ENCODE measurements at places on chromosomes 13 and 19.

- DNase-seq: no peak
Observed at GRCh38 chr13:113860051-113860664, 3.7 kb downstream of the GAS6 start.

DNA sequence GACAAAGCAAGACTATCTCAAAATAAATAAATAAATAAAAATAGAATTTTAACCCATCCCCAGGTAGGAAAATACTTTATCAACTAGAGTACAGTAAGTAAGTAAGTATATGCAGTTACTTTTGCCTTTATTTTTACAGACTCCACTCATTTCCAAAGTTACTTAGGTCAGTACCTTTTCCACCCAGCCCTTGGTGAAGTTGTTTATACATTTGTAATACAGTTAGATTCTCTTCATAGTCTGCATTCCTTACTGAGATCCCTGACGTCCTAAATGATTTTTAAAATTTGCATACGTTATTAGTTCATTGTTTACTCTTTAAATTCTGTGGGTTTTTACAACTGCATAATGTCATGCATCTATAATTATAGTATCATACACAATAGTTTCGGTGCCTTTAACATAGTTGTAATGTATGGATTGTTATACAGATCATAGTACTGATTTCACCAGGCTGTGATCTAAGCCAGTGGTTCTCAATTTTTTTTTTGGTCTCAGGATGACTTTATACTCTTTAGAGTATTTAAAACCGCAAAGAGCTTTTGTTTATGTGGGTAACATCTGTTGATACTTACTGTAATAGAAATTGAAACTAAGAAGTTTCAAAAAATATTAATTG lies 10.4 kb downstream of the SETDB2 start:
- DNase-seq: no peak

DNA sequence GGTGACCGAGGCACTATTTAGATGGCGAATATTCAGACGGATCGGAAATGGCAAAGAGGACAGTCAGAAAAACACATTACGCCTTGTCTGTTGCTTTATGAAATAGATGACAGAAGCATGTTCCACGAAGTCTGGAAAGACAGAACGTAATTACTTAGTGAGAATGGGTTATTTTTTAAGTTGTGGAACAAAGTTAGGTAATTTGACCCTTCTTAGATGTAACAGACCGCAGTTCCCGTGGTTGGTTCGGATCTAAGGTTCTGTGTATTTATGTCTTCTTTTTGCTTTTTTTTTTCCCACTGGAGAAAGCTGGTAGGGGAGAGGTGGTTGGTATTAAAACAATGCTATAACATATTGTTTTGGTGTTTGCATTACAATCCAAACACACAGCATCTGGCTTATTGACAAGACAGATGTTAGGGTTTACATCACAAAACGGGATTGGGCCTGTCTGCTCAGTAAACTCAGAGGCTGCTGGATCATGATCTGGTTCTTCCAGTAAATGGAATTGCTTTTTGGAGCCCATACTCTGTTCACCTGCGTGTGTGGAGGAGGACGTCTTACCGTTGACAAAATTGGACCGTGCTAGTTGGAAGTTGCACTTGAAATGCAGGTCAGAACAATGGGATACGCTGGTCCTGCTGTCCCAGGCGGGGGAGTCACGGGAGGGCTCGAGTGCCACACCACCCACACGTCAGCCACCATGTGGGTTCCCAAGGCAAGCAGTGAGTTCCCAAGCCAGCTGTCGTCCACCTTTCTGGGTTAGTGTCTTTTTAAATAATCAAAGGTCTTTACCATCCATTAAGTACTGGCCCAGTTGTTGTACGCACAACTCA lies 13.8 kb downstream of the ATP11A start:
- DNase-seq: no peak

- no peak for DNase-seq
Observed at GRCh38 chr13:27014406-27015359, 156.9 kb downstream of the USP12 start.

DNA sequence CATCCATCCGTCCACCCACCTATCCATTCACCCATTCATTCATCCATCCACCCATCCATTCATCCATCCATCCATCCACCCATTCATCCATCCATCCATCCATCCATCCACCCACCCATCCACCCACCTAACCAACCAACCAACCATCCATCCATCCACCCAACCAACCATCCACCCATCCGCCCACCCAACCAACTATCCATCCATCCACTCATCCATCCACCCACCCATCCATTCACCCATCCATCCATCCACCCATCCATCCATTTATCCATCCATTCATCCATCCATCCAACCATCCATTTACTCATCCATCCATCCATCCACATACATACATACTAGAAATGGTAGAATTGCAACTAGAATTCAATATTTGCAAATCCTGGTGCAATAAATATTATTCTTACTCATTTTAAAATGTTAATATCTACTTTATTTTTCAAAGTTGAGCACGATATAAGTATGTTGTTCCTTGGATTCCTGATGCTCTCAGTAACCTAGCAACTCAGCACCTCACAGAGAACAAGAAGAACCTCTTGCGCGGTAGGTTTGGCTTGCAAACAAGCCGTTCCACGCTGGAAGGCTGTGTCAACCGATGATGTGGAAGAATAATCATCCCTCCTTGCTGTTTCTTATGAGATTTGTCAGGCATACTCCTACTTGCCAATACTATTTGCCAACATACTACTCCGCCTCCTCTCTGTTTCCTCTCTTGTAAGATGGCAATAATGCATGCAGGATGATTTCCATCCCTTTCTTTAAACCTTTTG lies 111.7 kb downstream of the GNG7 start:
- DNase-seq: no peak

DNA sequence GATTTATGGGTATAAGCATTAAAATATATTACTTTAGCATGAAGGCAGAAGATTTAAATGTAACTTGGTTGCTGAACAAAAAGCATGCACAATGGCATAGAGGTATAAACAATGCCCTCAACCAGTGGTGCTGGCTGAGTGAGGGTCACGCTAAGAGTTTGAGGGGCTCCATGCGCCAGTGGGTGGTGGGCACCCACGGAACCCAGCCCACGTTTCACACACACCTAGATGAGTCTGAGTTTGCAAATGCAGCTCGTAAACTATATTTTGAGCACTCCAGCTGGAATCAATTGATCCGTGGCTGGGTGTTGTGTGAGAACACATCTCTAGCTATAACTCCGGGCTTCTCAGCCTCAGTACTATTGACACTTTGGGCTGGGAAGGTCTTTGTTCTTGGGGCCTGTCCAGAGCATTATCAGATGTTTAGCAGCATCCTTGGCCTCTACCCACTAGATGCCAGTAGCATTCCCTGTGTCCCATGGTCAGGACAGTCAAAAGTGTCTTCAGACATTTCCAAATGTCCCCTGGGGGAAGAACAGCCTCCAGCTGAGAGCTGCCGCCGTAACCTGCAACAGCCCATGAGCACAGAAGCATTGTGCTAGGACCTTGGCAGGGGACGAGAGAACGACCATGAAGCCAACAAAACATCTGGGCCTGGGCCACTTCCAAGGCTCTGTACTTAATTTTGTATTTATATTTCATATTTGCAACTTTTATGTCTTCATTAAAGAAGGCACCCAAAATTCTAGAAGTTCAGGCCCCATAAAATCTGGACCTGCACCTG lies 108.1 kb upstream of the SOX1 start:
- DNase-seq: no peak

DNA sequence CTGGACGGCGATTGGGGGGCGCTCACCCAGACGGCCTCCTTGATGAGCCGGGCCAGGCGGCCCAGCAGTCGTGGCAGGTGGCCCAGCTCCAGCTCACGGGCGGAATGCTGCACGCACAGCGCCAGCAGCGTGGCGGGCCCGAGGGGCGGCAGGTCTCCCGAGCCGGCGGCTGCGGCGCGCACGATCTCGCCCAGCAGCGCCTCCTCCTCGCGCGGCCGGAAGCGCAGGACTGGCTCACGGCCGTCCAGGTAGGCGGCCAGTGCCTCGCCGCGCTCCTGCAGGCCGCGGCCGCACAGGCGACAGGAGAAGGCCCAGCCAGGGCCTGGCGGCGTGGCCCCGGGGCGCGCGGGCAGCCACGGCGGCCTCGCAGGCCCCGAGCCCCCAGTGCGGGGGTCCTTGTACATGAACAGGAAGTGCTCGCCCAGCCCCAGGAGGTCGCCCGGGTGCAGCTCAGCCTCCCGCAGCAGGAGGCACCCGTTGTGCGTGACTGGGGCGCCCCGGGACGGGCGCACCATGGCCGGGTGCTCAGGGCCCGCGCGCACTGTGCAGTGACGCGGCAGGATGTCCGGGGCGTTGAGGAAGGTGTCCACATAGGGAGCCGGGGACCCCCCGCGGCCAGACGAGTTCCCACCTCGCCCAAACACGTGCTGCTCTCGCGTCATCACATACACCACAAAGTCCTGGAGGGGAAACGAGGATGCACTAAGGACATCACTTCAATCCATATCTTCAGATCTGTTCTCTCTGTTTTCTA lies 9.6 kb upstream of the MAMSTR start:
- DNase-seq: no peak

GRCh38 chr13:52371736-52372247 lies 34.2 kb downstream of the THSD1 start:
- DNase-seq: no peak

GRCh38 chr19:17079710-17080439 lies 4.3 kb downstream of the MYO9B start:
- peak; percentile 65 for DNase-seq

DNA sequence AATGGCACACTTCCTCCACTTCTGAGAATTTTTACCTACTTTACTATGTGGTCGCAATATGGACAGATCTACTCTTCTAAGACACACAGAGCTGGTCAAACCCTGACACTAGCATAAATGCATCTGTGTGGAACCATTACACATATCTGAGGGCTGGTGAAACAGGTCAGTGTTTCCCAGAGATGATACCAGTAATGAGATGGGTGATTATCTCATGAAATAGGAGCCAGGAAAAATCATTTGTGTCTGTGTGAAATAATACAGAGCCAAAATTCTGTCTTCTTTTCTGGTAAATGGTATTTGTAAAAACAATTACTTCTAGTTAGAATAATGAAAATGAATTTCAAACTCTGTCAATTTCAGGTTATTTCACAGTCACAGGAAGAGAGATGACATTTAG lies 71.6 kb upstream of the FARP1 start:
- no peak for DNase-seq

DNA sequence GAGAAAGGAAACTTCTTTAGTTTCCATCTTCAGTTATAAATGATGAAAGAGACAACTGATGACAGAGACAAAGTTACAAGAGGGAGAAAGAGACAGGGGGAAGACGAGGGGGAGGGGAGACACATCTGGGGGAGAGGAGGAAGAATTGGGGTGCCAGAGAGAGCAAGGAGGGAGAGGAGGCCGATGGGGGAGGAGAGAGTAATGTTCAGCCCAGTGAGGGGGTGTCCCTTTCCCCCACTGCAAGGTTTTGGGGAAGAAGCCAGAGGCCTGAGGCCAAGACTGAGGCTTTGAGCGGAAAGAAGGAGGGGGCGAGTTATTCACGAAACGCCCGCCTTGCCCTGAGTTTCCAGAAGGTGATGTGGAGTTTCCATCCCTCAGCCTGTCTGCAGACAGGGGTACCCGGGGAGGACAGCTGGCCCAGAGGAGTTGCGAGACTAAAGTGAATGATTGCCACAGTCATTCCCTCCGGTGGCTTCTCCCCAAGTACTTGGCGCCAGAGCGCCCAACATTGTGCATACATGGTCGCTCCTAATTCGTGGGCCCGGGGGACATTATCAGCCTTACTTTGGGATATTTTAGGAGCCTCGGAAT lies 558 bp upstream of the PPAN start:
- no peak for DNase-seq

DNA sequence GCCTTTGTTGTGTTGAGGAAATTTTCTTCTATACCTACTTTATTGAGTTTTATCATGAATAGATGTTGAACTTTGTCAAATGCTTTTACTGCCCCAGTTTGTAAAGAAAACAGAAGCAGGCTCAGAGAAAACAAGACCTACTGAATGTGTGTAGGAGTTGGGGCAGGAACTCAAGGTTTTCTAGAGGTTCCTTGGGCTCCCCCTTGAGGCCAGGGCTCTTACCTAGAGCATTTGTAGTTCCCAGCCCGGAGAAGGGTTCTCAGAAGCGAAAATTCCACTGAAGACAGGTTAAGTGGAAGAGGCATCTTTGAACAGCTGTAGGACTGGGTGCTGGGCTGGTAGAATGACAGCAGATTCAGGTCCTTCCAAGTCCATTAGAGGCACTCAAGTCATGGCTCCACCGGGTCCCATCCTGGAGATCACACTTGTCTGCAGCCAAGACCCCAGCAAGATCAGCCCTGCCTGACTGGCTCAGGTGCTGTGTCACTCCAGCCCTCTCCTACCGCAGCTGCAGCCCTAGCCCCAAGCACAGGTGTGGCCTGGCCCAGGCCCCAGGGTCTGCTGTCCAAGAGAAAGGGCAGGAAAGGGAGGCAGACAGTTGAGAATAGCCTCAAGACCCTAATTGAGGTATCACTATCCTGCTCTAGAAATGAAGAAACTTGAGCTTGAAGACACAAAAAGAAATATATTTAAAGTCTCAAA lies 425.5 kb downstream of the PCDH20 start:
- DNase-seq: no peak

DNA sequence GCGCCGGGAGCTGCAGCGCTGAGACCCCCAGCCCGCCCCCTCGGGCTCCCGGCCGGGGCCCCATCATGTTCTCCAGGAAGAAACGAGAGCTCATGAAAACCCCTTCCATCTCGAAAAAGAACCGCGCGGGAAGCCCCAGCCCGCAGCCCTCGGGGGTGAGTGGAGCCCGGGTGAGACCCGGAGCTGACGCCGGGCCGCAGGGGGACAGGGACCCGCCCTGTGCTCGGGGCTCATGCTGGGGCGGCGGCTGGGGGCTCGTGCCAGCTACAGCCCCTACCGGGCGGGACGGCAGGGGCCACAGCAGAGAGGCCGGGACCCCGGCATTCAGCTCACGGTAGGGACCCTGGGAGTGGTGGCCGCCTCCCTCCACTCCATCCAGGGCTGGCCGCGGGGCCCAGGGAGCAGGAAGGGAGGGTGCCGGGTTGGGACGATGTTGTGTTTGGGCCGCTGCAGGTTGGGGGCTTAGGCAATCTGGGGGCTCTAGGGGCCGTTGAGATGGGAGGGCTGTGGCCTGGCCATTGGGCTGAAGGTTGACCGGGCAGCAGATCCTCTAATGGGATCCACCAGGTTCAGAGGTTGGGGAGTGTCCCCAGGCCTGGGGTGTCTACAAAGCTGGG lies 482 bp downstream of the ARHGAP45 start:
- DNase-seq: no peak

- no peak for DNase-seq
Observed at GRCh38 chr19:54133312-54133956, 4.1 kb upstream of the CNOT3 start.

DNA sequence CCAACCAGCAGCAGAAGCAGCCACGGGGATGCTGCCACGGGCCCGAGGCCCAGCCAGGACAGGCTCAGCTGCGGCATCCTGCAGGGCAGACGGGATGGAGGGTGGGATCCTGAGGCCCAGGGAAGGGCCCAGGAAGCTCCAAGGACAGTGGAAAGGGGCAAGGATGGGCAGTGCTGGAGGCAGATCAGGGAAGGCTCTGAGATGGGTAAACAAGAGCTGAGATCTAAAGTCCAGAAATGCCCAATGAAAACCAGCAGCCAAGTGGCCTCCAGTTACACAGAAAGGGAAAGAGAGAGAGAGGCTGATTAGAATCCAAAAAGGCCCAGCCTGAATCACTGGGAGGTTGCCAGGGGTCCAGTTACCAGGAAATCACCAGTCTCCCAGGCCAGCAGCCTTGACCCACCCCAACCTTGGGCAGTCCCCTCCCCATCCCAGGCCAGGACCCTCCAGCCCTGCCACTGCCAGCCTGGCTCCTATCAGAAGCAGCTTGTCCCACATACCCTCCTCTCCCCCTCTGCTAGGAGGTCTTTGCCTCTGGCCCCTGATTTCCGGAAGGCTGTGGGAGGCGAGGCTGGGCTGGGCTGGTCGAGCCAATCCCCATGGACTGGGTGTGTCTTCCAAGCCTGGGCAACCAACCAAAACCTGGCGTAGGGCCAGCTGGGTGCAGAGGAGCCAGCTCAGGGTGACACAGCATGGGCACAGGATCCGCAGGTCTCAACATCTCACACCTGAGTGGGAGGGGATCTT lies at the start of gene CYP4F11:
Gene CYP4F11 (minus strand): TSS at position 198 of the 747 bp plus-strand sequence. CDS start 121 bp downstream, at position 77.
- DNase-seq: no peak

All from GM19239 (cell line).